ENCODE measurements at places on chromosomes 2 and 18.

GRCh38 chr2:241298673-241299072, 16.8 kb downstream of the HDLBP start:
- no peak for ATAC-seq

DNA sequence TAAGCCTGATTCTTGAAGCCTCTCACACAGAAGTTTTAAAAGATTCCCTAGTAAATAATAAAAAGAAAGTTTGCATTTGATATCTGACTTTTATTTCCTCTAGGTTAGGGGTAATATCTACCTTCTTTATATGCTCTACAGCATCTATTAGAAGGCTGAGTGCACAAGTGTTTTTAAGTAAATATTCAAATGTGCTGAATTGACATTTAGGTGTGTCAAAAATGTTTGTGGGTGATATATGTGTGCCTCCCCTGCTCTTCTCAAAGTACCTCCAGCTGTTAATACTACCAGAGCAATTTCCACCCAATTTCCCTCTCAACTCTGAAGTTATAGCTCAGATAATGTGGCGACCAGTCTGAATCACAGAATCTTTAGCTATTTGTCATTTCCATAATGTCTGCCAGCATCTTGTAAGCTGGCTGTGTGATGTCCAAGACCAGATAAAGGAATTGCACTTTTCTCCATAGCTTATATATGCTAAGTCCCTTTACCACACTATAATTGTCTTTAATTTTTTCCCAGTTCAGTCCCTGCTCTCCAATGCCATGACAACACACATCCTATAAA, 24.4 kb upstream of the ERMN start:
- no peak for ATAC-seq

DNA sequence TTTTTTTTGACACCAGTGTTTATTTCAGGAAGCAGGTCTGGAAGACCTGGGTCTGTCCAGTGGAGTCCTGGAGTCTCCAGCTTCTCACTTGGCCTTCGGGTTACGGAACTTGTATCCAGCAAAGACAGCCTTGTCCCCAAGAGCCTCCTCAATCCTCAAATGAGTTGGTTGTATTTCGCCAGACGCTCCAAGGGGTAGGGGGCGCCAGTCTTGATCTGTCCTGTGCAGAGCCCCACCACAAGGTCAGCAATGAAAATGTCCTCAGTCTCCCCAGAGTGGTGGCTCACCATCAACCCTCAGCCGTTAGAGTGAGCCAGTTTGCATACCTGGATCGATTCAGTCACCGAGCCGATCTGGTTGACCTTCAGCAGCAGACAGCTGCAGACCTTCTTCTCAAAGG, 21.9 kb downstream of the ASXL2 start:
- ATAC-seq: no peak

DNA sequence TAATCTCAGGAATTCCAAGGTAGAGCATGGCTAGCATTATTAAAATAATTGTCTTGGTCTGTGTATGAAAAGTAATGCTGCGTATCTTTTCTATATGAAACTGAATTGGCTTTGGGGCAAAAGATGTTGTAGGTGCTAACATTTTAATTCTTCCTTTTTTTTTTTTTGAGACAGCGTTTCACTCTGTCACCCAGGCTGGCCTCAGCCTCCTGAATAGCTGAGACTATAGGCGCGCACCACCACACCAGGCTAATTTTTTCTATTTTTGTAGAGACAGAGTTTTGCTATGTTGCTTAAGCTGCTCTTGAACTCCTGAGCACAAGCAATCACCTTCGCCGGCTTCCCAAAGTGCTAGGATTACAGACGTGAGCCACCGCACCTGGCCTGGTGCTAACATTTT, 172.6 kb upstream of the STON1 start:
- ATAC-seq: no peak

GRCh38 chr2:196315388-196316049, 144.1 kb upstream of the STK17B start:
- ATAC-seq: no peak

DNA sequence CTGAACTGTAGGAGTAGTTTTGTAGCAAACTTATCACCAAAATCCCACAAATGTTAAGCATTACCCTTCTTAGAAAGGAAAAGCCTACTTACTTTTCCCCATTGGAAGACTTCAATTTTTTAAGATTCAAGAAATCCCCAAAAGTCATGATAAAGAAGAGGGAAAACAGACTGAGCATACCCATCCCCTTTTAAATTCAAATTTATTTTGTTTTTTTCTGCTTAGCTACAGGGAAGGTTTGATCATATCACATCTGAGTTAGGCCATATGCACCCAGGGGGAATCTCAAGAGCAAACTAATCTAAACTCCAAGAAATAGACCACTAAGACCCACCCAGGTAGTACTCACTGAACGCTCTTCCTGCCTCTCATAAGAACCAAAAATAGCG, 174.6 kb downstream of the TGIF1 start:
- no peak for ATAC-seq

- ATAC-seq: no peak
These were observed 28.7 kb upstream of the RPRD1A start for GRCh38 chr18:36095936-36096519.

DNA sequence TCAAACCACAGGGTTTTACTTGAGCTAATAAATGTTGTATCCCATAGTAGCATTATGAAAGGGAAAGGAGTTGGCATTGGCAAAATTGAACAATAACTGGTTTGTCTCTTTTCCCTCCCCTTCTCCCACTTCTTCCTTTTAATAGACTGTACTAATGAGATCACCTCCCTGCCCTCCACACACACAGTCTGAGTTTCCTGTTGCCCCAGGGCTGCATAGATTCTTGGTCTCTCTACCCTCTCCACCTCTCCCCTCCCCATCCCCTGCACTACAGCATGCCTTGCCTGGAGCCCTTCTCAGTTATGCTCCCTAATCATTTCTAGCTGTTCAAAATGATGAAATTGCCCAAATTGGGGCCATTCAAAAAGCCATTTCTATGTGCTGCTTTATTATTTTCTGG, 37.2 kb upstream of the NEMP2 start:
- ATAC-seq: no peak

DNA sequence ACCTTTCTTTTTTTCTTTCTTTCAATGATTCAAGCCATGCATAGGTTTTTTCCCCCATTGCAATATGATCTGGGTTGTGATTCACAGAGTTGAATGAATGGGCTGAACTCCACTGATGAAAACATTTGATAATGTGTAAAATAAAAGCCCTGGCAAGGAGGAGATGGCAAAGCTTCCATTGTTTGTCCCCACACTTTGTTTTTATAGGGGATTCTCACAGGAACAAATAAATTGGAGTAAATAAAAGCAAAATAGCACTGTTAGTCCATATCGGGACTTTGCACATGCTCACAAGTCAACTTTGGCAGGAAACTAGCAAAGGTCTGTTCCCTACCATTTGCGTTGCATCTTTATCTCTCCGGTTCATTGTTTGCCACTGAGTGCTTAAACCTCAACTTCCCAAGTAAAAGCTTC, 55.7 kb downstream of the MEIS1 start:
- no peak for ATAC-seq

- no peak for ATAC-seq
These were observed 4.3 kb downstream of the DBI start for GRCh38 chr2:119371111-119371510.

Measured in stimulated activated memory B cell treated with anti-CD40 and anti-IgM and Interleukin-4, amounts not matched to agents 10 μg/mL and 1 μg/mL and 100 μg/mL, for 72 hours (primary cell).